Activated CD4-positive, alpha-beta T cell treated with anti-CD3 and anti-CD28 coated beads for 36 hours (primary cell): ENCODE measurements at places on chromosomes 3 and 15. TPM values are rescaled to one million over a fixed set of nuclear protein-coding genes. Genes with fewer than 3 reads are reported as not detected.

Gene CPNE9
- 0.14 TPM for total RNA-seq

Gene OR5K2
- not detected for total RNA-seq

Gene ZPLD1
- total RNA-seq: not detected

Gene NGLY1
- 86.1 TPM for total RNA-seq

Gene GPR149
- not detected for total RNA-seq

Gene PLCH1
- total RNA-seq: 0.16 TPM

Gene STAC
- total RNA-seq: 0.26 TPM

Gene ZNF385D
- total RNA-seq: not detected
